Adrenal gland (tissue), 19 donors: ENCODE measurements at places on chromosomes 13 and 19. TPM values are rescaled to one million over a fixed set of nuclear protein-coding genes. Genes with fewer than 3 reads are reported as not detected.

- H3K27me3 ChIP-seq = no peaks in the 10 kb centered on the region
- H3K27ac ChIP-seq = no peak overlapping the region
- H3K4me1 ChIP-seq = peaks cover 4% of the 10 kb centered on the region
- no peak for DNase-seq
- H3K36me3 ChIP-seq = no peaks in the 10 kb centered on the region
Measured at GRCh38 chr13:101946401-101946800, 455.4 kb downstream of the FGF14 start.

- no peaks in the 10 kb centered on the region for H3K27me3 ChIP-seq
- DNase-seq = no peak
- no peak overlapping the region for H3K4me3 ChIP-seq
- H3K4me1 ChIP-seq = no peaks in the 10 kb centered on the region
- no peaks in the 10 kb centered on the region for H3K36me3 ChIP-seq
Measured at GRCh38 chr13:75079226-75079625, 402.7 kb downstream of the TBC1D4 start.

GRCh38 chr13:99150575-99151361, 49.9 kb upstream of the UBAC2 start:
- DNase-seq = no peak
- H3K4me3 ChIP-seq = no peak overlapping the region
- no peaks in the 10 kb centered on the region for H3K27me3 ChIP-seq
- no peak overlapping the region for H3K27ac ChIP-seq

GRCh38 chr19:35105411-35106290, 10.0 kb upstream of the FXYD3 start:
- H3K27me3 ChIP-seq = no peaks in the 10 kb centered on the region
- H3K36me3 ChIP-seq = no peaks in the 10 kb centered on the region
- DNase-seq = no peak

DNA sequence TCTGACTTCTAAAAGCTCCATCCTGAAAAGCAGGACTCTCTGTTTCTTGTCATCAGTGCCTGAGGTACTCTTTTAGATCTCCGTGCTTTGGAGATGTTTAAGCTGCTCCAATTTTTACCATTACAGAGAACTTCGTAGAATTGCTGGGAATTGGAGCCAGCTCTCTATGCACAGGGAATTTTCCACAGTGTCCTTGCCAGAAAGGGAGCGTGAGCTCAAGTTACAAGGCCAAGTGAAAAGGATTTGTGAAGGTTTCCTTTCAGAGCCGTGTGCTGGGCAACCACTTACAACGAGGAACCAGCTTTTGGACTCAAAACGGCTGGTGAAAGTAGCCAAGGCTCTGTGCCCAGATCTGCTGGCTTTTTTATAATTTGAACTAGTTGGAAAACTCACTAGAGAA, 82.6 kb downstream of the NUFIP1 start:
- peaks cover 17% of the 10 kb centered on the region for H3K4me1 ChIP-seq
- H3K36me3 ChIP-seq = no peaks in the 10 kb centered on the region
- H3K4me3 ChIP-seq = no peak overlapping the region
- DNase-seq = peak; percentile 63
- no peaks in the 10 kb centered on the region for H3K27me3 ChIP-seq

- no peaks in the 10 kb centered on the region for H3K36me3 ChIP-seq
- no peak for DNase-seq
- no peak overlapping the region for H3K4me3 ChIP-seq
Measured at GRCh38 chr13:112877066-112877465, 91.9 kb upstream of the MCF2L start.

GRCh38 chr13:50766013-50766412, 77.5 kb downstream of the DLEU7 start:
- no peak overlapping the region for H3K27ac ChIP-seq
- no peaks in the 10 kb centered on the region for H3K4me1 ChIP-seq
- no peaks in the 10 kb centered on the region for H3K27me3 ChIP-seq
- no peak for DNase-seq
- H3K36me3 ChIP-seq = no peaks in the 10 kb centered on the region

GRCh38 chr19:56217039-56217949, 15.2 kb downstream of the ZSCAN5C start:
- H3K27ac ChIP-seq = no peak overlapping the region
- H3K36me3 ChIP-seq = no peaks in the 10 kb centered on the region
- DNase-seq = peak; percentile 9
- peaks cover 8% of the 10 kb centered on the region for H3K4me1 ChIP-seq
- H3K27me3 ChIP-seq = no peaks in the 10 kb centered on the region

Gene HRC
- 3.4 TPM for total RNA-seq

Gene TRAPPC2B
- 12.6 TPM for total RNA-seq

Gene SLITRK6
- total RNA-seq = 0.42 TPM

Gene C1QTNF9B
- total RNA-seq = not detected

Gene SH2D3A
- 0.46 TPM for total RNA-seq

Gene URI1
- total RNA-seq = 48.9 TPM

Gene IGFL3
- not detected for total RNA-seq

Gene LPAR6
- 22.4 TPM for total RNA-seq

Gene SPACA4
- not detected for total RNA-seq

Gene GRK1
- total RNA-seq = not detected
